ENCODE measurements at places on chromosomes 3 and 15.

GRCh38 chr3:12875857-12876836 lies 34.8 kb upstream of the RPL32 start:
- DNase-seq = no peak

DNA sequence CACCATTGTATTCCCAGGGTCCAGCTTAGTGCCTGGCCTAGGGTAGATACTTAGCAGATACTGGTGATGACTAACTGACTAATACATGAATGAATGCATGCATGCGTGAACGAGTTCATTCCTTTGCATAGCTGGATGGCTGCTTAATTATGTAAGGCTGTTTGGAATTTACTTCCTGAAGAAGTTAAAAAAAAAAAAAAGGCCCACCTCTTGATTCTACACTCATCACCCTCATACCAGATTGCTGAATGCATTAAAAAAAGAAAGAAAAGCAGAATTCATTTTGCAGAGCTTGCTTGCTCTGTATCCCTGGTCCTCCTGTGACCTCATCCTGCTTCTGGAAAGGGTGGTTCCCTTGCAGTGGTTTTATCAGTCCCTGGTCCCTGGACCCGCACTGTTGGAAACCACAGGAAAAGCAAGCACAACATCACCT lies 277.6 kb upstream of the CFAP20DC start:
- DNase-seq = no peak

DNA sequence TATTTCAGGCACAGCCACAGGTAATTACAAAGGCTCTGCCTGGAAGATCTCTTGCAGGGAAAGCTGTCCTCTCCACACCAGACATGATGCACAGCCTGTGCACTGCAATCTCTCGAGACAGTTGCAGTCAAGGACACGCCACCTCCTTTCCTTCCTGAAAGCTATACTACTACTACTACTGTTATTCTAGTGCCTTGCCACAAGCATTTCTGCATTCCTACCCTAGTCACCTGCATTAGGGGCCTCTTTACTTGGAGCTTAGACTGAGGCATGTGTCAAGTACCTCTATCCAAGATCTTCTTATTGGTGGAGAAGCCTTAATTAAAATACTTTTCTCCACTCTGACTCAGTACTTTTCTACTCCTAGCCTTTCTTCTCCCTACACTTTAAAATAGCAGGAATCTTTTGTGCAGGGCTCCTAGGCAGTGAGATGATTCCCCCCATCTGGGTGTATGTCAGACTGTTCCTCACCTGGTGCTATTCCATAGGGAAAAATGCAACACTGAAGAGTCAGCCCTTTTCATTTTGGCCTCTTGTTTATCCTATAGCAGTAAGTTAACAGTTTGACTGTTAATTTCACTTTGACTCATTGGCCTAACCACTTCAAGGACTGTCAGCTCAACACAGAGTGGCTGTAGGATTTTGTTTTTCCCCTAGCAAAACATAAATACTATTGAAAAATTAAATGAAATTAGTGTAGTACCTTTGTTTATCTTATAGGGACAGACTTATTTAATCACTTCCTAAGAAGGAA lies 78.9 kb downstream of the ESYT3 start:
- DNase-seq = no peak

GRCh38 chr15:86213420-86213819 lies 133.7 kb downstream of the AGBL1 start:
- no peak for DNase-seq

DNA sequence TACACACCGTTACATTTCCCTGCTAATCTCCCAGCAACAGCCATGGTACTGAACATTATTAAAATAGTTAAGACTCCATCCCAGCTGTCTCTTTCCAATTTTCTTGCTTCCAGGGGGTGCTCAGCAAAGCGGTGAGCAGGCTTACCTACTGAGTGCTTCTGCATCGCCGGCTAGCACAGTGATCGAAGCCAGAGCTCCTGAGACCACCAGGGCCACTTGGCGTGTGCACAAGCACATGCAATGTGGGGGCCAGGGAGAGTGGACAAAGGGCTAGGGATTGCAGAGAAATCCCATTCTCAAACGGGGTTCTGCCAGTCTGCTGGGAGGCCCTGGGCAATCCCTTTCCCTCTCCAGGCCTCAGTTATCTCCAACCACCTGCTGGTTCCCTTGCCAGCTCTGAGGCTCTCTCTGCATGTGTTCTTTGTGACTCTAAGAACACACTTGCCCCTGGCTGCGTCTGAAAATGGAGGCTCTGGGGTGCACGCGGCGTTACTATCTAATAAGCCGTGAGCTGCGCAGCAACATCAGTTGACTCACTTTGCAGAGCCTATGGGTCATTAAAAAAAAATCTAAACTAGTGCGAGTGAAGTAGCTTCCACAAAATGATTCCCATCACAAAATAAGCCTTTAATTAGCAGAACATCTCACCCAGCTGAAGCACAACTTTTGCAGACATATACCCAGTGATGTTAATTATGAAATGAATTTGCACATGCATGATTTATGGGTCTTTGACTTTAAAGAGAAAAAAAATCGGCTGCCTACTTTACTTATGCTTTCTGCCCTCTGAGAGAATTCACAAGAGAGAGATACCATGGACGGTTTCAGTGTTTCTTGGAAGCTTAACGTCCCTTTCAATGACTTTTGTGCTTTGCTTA lies 271.5 kb downstream of the TLE3 start:
- DNase-seq = no peak

GRCh38 chr3:194773771-194774455 lies 88.2 kb downstream of the FAM43A start:
- DNase-seq = peak; percentile 6

- DNase-seq = peak; percentile 9
Measured at GRCh38 chr15:77186594-77187011, 115.7 kb upstream of the TSPAN3 start.

DNA sequence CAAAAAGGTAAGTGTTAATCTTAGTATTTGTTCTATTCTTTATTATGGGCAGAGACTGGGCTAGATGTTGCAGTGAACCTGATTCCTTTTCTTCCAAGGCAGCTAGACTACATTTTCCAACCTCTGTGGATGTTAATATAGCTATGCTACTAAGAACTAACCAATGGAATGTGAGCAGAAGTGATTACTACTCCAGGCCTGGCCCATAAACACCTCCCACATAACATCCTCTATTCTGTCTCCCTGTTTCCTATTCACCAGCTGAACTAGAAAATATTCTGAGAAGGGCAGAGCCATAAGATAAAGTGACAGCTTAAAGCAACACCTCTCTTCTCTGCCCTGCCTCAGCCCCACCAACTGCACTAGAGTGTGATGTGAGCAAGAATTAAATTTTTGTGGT lies 29.4 kb downstream of the CD200R1L start:
- DNase-seq = no peak

- no peak for DNase-seq
Measured at GRCh38 chr15:60396958-60397771, 621 bp downstream of the ANXA2 start.

DNA sequence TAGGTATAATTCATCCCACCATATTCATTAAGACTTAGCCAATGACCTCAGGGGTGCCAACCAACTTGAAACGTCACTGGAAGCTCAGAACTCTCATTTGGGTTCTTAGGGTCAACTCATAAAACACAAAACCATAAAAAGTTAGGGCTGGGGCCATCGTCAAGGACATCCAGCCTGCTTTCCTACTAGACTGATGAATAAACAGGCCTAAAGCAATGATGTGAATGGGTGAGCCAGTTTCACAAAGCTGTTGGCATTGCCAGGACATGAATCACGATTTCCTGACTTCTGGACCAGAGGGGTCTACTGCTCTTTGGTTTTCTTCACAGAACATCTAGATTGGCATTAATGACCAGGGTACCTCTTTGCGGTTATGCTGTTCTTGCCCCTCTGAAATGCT lies 64.7 kb downstream of the EOMES start:
- no peak for DNase-seq

DNA sequence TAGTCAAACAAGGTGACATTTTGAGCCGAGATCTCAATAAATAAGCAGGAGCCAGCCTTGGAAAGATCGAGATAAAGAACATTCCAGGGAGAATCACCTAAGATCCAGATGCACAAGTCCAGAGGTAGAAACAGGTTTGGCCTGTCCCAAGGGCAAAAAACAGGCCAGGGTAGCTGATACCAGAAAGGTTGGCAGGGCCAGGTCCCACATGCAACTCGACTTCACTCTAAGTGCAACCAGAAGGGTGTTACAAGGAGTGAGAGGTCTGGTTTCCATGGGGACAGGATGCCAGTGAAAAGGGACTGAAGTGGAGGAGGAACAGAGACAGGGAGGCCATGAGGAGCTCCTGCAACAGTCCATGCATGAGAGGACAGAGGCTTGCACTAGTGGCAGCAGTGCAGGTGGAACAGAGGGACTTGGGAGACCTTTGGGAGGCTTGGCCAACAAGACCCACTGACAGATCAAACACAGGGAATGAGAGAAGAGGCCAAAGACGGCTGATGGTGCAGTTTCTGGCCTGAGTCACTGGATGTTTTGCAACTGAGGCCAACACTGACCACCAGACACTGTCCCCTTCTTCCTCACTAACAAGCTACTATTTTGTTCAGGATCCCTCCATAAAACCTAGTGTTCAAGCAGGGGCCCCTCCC lies 5.2 kb downstream of the TPRA1 start:
- no peak for DNase-seq

- DNase-seq = no peak
Measured at GRCh38 chr3:12840591-12841148, 695 bp downstream of the RPL32 start.

GRCh38 chr3:122548076-122548475 lies 16.0 kb downstream of the PARP9 start:
- DNase-seq = no peak

GRCh38 chr3:177495566-177495965 lies 298.3 kb upstream of the TBL1XR1 start:
- peak; percentile 16 for DNase-seq

DNA sequence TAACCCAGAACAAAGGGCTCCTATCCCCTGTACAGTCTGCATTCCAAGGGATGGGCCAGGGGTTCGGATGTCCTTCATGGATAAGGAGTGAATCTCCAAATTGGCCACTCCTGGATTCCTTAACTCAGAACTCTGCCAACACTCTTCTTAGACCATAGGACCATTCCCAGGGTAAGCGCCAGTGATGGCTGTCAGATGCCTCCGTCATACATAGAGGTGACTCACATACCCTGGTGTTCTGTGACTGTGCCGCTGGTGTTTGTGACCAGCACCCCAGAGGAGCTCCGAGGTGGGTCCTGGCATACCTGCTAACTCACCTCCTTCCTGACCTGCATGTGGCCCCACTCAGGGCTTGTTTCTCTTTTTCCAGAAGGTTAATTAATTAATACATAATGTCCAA lies 134.7 kb downstream of the KLF13 start:
- no peak for DNase-seq

DNA sequence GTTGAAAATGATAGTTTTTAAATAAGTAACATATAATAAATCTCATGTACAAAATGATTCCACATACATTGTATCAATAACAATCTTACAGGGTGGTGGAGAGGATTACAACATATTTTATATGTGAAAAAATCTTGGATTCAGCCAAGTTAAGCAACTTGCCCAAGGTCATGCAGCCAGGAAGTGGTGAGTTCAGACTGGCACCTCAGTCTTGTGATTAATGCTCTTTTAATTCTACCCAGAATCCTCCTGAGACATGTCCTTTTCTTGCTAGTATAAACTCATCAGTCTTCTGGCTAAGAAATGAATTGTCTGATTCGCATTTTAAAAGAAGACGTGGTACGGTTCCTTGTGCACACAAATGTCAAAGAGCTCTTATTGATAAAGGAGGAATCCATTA lies 4.5 kb upstream of the MYRIP start:
- no peak for DNase-seq

GRCh38 chr3:14344351-14344750 lies 58.1 kb upstream of the SLC6A6 start:
- no peak for DNase-seq

- DNase-seq = no peak
Measured at GRCh38 chr3:117746066-117746465, 1036.5 kb downstream of the TUSC7 start.

GRCh38 chr15:89486726-89487050 lies 9.7 kb downstream of the RHCG start:
- no peak for DNase-seq

- DNase-seq = no peak
Measured at GRCh38 chr3:161272524-161272923, 51.4 kb downstream of the NMD3 start.

DNA sequence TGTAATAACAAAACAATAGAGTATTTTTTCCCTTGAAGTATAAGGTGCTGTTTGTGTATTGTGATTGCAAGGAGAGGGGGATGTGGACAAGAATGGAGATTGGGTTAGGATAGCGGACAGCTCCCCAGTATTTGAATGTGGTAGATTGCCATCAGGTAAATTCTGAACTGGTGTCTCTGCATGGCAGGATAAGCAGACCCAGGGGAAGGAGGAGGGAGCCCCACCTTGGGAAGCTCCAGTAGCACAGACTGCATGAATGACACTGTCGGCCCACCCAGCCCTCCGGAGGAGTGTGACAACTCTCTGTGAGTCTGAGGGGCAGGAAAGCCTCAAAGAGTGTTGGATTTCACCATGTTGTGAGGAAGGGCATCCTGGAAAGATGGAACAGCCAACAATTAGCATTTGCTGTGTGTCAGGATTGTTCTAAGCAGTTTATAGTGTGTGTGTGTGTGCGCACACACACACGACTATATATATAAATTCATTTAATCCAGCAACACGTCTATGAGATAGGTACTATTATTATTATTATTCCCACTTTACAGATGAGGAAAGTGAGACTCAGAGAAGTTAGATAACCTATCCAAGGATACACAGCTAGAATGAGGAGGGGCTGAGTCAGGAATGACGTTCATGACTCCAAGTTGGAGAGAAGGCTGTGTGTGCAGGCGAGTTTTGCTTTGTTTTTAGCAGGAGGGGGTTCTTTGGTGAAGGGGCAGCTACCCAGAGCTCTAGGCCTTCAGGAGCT lies 63.4 kb upstream of the LCTL start:
- no peak for DNase-seq

- peak; percentile 84 for DNase-seq
Measured at GRCh38 chr3:184635126-184635525, 73.5 kb downstream of the EPHB3 start.

- no peak for DNase-seq
Measured at GRCh38 chr15:96416218-96416933, 85.9 kb downstream of the NR2F2 start.

DNA sequence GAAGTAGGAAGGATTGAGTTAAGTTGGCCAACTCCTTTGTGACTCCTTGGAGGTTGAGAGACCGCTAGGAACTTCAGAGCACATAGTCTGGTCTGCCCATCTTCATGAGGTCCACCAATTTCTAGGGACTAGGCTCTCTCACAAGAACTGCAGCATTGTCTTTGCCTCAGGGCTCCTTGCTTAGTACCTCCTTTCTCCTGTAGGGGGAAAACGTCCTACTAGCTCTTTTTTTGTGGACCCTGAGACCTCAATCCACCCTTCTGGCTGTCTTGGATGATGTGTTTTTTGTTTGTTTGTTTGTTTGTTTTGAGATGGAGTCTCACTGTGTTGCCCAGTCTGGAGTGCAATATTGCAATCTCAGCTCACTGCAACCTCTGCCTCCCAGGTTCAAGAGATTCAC lies 21.6 kb downstream of the REC114 start:
- no peak for DNase-seq

GRCh38 chr3:188316723-188317070 lies 162.7 kb downstream of the LPP start:
- DNase-seq = no peak

- no peak for DNase-seq
Measured at GRCh38 chr3:124851136-124851535, 36.0 kb downstream of the ITGB5 start.

All from NCI-H1105 treated with DMSO at 0.1 percent for 48 hours (cell line).